ENCODE measurements at places on chromosomes 11 and 22. TPM values are rescaled to one million over a fixed set of nuclear protein-coding genes. Genes with fewer than 3 reads are reported as not detected.

GRCh38 chr11:6481924-6482275, 599 bp downstream of the TIMM10B start:
- DNase-seq, result no peak

CD6 gene
- total RNA-seq, result not detected

- DNase-seq, result no peak
Measured at GRCh38 chr11:15568440-15568839, 453.7 kb downstream of the INSC start.

OR5D14 gene
- total RNA-seq, result not detected

DNA sequence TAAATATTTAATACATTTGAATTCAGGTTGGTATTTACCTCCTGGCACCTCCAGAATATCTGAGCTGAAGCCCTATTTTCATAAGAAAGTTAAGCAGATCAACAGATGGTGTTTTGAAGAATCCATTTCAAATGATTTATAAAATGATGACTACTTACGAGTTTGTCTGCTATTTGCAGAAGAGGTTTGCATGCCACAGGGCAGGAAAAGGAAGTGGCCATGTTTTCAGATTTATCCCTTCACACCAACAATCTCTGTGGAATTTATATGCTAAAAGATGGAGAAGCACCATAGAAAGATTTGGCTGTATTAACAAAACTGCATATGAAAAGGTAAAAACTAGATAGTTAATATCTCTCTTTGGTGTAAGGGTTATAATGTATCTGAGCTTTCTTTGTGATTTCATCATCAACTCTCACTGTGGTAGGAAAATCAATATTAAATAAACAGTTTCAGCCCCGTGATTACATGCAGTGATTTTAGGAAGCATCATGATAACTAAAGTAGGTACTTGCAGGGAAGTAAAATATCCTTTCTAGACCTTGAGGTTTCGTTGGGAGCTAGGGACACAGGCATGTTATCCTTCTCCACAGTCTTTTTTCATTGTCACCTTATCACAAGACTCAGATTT, 2.6 kb downstream of the BMAL1 start:
- no peak for DNase-seq
